ENCODE measurements at places on chromosomes 3 and 15. TPM values are rescaled to one million over a fixed set of nuclear protein-coding genes. Genes with fewer than 3 reads are reported as not detected.

AADACL2 gene
- total RNA-seq: not detected

CHDH gene
- 54.6 TPM for total RNA-seq

SACM1L gene
- 8.5 TPM for total RNA-seq

GOLGA6L7 gene
- total RNA-seq: not detected

GOLGA6L4 gene
- 0.48 TPM for total RNA-seq

SEMA3G gene
- 0.31 TPM for total RNA-seq
